ENCODE measurements at places on chromosomes 11 and 22.
A peak's percentile ranks its signal among the peaks of the same experiment; 100 is the strongest.

DNA sequence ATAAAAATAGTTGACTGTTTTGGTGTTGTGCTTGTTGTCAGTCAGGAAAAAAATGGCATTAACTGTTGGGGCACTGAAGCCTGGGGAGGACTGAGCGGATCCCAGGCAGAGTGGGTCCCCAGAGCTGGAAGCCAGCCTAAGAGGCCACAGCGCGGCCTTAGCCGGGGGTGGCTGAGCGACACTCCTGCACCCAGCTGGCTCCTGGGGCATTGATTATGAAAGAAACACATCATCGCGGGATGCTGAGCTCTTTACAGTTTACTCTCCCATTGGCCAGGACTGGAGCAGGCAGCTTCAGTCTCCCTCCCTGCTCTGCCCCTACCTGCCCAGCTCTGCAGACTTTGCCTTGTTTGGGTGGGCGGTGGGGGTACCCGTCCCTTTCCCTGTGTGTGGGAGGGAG, 121.5 kb downstream of the ST3GAL4 start:
- no peak for DNase-seq

GRCh38 chr22:45268167-45268957, 16.4 kb upstream of the UPK3A start:
- no peak for DNase-seq

DNA sequence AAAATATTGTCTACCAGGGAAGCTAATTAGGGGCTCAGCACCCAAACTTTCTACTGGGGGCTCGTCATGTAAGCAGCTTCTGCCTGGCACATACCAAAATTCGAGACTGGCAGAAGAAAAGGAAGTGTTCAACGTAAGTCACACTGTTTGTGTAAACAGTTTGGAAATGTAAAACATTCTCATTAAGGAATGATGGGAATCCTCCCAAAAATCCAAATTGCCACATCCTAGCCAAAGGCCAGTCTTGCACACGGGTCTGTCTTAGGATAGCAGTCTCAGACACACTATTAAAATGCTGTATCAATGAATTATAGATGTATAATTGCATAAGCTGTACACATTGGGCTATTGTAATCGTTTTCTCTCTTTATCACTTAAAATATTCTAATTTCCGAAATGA, 28.9 kb downstream of the CUL5 start:
- no peak for DNase-seq

DNA sequence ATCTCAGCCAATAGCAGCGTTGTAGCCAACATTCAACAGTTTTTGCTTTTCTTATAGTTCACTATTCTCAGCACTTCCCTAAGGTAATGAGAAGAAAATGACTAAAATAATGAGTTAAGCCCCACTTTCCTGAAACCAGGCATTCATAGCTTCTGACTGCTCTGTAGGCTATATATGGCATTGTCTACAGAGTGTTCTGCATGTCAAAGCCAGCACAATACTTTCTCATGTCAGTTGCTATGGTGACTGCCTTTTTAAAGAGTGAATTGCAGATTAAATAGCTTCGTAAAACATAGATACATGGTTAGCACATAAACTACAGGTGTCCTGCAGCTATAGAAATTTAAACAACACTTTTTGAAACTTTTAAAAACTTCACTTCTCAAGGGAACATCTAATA, 1256.1 kb upstream of the CNTN5 start:
- no peak for DNase-seq

- no peak for DNase-seq
Observed at GRCh38 chr11:6481924-6482275, 599 bp downstream of the TIMM10B start.

DNA sequence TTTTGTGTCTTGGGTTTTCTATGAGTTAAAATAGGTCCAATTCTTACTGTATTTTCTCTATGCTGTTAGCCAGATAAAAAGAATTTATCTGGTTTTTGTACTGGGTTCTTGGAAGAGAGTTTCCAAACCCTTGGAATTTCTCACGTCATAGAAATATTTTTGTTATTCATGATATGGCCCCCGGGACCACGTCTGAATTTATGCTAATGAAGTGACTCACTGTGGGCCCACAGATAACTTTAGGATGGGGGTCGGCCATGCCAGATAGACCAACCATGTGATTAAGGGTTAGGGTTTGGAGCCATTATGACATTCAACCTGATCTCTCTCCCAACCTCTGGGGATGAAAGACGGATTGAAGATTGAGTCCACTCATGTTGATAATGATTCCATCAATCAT, 35.6 kb upstream of the DDI1 start:
- no peak for DNase-seq

DNA sequence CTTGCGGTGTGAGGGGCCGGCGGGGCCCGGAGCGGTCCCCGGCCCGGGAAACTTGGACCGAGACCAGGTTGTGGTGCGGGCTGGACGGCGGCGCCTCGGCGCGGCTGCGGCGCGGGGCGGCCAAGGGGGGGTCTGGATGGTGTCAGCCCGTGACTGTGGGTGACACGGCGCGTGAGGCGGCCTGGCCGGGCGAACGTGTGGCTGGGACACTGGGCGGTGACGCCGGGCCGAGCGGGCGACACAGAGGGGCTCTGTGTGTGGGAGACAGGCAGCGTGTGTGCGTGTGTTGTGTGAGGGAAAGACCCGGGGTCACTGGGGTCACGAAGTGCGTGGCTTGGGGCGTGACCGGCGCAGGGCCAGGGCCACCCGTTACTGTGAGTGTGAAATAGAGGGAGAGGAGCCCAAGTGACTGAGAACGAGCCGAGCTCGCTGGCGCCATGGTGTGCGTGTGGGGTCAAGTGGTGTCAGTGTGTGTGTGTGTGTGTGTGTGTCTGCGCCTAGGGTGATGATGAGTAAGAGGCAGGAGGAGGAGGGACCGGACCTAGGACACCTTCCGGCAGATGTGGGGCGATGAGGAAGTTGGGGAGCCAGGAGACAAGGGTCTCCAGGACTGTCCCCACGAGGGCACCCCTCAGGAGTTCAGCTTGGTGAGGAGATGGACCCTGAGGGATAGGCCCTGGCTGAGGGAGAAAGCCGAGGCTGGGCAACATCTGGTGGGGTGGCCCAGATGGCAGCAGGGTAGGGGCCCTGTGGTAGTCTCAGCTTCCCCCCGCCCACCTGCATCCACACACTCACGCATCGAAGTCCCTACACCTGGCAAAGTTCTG, 817 bp downstream of the RELT start:
- DNase-seq = peak; percentile 73

DNA sequence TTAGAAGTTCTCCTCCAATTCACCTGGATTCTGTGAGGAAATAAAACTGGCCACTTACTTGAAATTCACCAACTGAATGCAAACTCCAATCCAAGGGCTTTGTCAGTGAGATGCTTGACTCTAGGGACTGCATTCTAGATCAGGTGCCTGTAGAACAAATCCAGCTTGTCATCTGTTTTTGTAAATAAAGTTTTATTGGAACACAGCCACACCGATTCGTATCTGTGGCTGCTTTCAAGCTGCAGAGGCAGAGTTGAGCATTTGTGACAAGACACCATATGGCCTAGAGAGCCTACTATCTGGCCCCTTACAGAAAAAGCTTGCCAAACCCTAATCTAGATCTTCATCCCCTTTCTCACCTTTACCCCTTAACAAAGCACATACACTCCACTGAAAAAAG, 82.3 kb downstream of the BTBD10 start:
- no peak for DNase-seq

DNA sequence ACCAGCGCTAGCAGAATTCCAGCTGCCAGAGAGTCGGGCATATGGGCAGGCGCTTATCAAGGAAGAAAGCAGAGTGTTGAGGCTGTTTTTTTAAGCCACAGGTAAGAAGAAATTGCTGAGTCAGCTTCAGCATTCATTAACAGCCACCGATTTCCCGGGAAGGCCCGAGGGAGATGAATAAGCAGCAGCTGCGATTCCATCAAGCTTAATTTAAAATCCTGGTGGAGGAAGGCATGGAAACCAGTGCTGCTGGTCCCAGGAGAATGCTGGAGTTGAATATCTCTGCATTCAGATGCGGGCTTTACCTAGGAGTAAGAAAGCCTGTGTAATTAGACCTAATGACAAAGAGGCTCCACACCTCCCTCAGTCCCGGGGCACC, 168.8 kb downstream of the BRD1 start:
- no peak for DNase-seq

- DNase-seq = no peak
Observed at GRCh38 chr22:24061124-24061684, 50.1 kb downstream of the CABIN1 start.

DNA sequence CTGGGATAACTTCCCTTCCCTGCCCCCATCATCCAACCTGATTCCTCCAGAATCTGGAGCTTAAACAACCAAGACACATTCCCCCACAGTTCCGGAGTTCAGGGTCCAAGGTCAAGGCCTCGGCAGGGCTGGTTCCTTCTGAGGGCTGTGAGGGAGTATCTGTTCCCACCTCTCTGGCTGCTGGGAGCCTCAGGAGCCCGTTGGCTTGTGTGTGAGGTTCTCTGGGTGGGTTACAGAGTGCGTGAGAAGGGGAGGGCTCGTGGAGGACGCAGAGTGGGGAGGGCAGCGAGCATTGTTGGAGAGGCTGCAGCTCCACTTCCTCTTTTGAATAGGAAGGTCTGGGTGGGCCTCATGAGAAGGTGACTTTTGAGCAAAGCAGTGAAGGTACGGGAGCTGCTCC, 8.5 kb downstream of the SERHL2 start:
- no peak for DNase-seq

DNA sequence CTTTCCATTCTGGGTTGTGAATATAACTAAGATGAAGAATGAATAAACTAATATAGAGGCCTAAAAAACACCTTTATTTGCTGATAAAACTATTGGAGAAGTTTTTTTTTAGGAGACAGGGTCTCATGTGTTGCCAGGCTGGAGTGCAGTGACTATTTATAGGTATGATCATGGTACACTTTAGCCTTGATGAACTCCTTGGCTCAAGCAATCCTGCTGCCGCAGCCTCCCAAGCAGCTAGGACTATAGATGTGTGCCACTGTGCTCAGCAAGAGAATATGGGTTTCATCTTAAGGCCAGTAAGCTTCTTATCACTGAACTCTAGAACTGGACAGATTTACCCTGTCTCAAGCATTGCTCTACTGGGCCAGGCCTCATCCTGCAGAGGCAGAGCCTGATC, 26.6 kb downstream of the CCDC90B start:
- DNase-seq = no peak

- DNase-seq = no peak
Observed at GRCh38 chr22:50400931-50401330, 57.8 kb downstream of the PPP6R2 start.

DNA sequence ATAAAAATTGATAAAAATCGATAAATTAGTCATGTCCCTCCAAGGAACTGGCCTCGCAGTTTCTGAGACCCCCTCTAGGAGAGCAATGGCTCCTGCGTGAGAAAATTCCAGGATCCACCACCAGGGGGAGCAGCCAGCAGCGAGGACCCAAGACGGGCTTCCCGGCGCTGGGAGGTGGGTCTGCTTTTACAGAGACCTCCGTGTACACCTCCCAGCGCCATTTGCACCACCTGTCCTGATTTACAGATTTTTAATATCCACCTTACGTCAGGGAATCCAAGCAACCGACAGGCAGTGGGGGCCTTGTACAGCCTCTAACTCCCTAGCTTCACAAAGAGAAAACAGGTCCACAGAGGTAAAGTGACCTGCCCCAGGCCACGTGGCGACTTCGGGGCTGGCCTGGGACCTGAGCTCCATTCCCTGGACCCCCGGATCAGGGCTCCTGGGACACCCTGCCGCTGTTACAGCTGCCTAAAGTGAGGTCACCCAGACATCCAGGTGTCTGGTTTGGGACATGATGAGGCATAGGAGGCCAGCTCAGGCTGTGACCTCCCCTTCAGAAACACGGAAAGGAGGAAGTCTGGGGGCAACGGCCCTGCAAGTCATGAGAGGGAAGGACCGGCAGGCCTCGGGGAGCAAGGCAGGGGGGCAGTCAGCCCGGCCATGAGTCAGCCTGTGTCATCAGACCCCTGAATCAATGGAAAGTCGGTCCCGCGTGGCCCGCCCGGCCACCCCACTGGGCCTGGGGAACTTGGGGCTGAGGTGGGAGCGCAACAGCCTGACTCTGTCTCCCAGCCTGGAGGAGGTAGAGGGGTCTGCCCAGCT, 3.5 kb downstream of the OSM start:
- DNase-seq = peak; percentile 95

DNA sequence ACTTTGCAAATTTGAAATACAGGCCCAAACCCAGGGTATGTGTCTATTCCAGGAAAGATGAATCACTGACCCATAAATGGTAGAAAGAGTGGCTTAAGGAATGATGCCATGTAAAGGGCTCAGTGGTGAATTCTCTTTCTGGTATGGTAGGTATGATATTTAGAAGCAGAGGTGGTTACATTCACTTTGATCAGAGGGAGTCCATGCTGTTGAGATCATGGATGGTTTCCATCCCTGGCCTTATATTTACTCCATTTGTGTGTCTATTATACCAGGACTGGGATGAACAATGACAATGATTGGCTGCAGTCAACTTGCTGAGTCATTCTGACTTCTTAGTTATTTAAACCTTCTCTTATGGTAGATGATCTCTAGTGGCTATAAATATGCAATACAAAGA, 419.8 kb upstream of the LRRC4C start:
- no peak for DNase-seq

GRCh38 chr22:29912605-29913398, 29.8 kb downstream of the MTMR3 start:
- DNase-seq = no peak

GRCh38 chr11:120061761-120062560, 76.0 kb downstream of the TRIM29 start:
- no peak for DNase-seq

GRCh38 chr11:67470337-67471002, 1.4 kb upstream of the TMEM134 start:
- DNase-seq = no peak

- DNase-seq = no peak
Observed at GRCh38 chr11:107196732-107197131, 178.5 kb upstream of the GUCY1A2 start.

DNA sequence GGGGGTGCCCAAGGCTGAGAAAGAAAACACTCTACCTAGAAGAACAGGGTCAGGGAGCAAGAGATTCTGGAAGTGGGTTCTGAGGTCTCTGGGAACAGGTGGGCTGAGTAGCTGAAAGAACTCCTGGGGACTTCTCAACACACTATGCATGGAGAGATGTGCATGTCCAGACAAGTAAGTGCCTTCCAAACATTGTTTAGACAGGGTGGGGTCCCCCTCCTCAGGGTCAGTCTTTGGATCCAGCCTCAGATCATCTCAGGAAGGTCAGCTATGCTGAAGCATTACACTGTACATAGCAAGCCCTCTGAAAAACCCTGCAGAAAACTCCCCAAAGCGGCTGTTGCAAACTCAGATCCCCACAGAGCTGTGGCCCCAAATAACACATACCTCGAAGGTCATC, 53.9 kb upstream of the SCUBE2 start:
- DNase-seq = no peak

DNA sequence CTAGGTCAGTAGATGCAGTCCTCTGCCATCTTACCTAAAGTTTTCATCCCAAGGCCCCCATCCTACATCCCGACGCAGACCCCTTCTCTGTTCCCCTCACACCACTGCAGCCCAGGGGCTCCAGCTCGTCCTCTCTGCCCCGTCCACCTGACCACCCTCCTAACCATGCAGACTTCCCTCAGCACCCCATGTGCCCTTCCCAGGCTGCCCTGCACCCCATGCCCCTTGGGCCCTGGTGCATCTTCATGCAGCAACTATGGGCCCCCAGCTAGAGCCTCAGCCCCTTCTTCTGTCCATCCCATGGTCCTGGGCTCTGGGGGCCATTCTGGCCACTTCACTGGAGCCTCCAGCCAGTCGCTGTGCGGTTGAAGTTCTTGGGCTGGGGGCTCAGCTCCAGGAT, 2.9 kb downstream of the PRR33 start:
- no peak for DNase-seq

- no peak for DNase-seq
Observed at GRCh38 chr22:45709060-45709739, 37.6 kb downstream of the ATXN10 start.
